Skeletal muscle cell (primary cell): ENCODE measurements at places on chromosomes 4 and X.

- peak; percentile 60 for DNase-seq
These were observed 121.6 kb upstream of the FAT1 start for GRCh38 chr4:186845137-186845842.

GRCh38 chr4:129136433-129136832 is 40.5 kb downstream of the C4orf33 start:
- no peak for DNase-seq

- DNase-seq, result no peak
These were observed 23.7 kb upstream of the EGFL6 start for GRCh38 chrX:13545726-13546125.

DNA sequence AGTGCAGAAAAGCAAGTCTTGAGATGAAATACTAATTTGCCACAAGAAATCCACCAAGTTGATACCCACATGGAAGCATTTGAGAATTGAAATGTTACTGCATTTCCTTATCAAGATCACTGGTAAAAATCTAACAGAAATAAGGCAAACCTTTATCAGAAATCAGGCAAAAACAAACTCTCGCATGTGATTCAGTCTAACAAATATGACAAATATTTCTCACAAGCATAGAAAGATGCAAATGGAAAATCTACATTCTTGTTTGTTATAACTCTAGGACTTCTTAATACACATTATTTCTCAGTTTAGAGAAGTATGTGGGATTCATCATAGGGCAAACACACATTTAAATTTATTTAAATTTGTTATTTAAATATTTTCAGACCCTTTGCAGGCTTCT is 52.9 kb downstream of the TXK start:
- no peak for DNase-seq

DNA sequence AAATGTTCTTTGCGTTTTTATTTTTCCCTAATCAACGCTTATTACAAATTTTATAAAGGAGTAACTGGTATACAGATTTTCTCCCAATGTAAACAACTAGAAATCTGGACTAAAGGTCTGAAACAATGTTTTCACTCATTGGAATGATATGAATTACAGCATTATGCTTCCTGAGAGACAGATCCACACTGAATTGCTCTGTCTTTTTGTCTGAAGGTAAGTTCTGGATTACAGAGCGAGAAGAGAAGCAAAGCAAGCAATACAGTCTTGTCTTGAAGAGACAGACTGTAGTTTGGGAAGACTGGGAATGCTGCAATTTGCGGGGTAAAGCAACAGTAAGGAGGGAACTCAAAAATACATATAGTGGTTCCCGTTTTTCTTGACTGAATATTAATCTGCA is 262.2 kb upstream of the PABPC4L start:
- DNase-seq, result no peak

- no peak for DNase-seq
These were observed 677.4 kb upstream of the PABPC4L start for GRCh38 chr4:134879019-134879418.

DNA sequence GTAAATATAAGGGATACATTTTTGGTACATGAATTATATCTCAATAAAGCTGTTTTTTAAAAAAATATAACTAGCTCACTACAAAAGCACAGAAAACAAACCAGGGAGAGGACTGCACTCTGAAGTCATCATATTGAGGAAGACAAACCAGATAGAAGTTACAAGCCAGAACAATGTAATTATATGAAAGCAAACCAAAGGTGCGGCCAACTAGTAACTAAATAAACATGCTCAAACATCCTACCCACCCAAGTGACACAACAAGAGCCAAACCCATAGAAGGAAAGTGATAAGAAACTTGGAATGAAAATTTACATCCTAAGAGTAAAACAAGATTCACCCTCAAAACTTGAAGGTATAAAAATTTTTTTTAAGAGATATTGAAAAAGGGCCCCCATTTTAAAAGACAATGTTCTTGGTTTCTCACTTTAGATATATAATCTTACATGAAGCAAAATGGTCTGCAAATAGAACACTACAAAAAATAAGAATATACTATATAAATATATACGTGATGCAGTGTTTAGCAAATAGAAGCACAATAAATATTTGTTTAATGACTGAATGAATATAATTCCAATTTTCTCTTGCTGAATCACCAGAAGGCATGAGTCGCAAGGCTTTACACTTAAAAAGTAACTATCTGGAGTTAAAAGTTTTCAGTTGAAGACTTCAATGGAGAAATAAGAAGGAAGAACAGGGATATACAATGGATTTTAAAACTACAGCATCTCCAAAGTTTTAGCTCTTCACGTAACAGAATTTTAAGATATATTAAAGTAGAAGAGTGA is 4.0 kb upstream of the SH3D19 start:
- no peak for DNase-seq
